ENCODE measurements at places on chromosomes 12 and 14.

DNA sequence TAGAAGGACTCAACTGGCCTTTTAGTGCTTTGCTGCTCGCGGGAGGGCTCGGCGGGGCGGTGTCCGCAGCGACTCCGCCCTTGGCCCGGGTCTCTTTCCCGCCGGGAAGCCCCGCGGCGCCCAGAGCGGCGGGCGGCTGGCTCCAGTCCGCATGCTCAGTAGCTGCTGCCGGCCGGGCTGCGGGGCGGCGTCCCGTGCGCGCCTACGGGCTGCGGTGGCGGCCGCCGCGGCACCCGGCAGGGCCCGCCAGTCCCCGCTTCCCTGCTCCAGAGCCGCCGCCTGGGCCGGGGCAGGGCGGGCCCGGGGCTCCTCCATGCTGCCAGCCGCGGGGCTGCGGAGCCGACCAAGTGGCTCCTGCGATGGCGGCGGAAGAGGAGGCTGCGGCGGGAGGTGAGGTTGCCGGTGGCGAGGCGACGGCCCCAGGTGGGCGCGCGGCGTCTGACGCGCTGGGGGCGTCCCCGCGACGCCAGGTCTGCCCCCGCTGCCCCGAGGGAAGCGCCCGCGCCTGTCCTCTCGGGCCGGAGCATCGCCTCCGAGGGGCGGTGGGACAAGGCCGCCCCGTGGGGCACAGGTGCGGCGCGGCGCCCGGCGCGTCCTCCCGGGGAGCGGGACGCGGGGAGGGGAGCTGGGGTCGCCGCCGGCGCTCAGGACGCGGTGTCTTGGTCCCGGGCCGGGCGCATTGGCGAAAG, at the start of gene BMAL2:
BMAL2 (plus strand) TSS at position 123 of the 689 bp plus-strand sequence; CDS start at position 360, 237 bp downstream.
- DNase-seq: no peak

- DNase-seq: no peak
Observed at GRCh38 chr12:129877411-129877810, 26.4 kb downstream of the TMEM132D start.

DNA sequence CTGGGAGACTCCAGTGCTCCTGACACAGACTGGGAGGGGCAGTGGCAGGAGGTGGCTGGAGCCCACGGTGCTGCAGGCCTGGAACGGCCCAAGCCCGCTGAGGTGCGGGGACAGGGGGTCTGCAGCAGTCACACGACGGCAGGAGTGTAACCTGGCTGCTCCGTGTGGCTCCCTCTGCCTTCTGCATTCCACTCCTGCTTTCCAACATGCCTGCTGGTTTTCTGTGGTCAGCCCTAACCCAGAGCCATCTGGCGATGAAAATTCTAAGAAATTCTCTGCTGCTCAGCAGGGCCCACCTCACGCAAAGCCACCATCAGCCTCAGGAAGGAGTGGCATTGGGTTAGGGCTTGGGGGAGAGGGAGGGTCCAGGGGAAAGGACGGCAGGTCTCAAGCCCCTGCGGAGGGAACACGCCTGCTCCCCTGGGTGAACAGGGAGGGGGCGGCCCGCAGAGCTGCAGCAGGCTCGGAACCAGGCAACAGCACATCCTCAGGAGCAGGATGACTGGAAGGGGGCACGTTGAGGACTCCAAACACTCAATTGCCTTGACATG, 5.0 kb upstream of the FBRSL1 start:
- DNase-seq: no peak

DNA sequence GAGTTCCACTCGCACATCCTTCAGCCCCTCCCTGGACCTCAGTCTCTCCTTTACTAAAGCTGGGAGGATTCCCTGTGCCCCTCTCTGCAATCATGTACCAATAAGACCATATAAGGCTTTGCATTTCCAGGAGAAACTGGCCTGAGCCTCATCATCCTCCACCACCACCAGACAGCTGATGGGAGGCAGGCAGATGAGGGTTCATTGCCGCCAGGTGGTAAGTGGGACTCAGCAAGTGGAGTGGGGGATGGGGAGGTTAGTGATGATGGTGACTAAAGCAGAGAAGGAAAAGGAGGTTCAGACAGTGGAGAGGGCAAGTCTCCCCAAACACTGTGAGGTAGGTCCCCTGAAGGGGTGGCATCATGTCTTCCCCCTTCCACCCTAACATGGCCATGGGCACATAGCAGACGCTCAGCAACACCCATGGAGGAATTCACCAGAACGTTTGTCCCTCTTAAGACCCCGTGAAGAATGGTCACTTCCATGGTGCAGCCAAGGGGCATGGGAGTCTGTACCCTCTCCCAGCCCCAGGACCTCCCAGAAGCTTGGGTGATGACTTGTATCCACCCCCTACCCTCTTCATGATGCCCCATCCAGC, 4.5 kb upstream of the TNFRSF1A start:
- DNase-seq: no peak

- DNase-seq: no peak
Observed at GRCh38 chr14:77338302-77338701, 17.5 kb downstream of the GSTZ1 start.

DNA sequence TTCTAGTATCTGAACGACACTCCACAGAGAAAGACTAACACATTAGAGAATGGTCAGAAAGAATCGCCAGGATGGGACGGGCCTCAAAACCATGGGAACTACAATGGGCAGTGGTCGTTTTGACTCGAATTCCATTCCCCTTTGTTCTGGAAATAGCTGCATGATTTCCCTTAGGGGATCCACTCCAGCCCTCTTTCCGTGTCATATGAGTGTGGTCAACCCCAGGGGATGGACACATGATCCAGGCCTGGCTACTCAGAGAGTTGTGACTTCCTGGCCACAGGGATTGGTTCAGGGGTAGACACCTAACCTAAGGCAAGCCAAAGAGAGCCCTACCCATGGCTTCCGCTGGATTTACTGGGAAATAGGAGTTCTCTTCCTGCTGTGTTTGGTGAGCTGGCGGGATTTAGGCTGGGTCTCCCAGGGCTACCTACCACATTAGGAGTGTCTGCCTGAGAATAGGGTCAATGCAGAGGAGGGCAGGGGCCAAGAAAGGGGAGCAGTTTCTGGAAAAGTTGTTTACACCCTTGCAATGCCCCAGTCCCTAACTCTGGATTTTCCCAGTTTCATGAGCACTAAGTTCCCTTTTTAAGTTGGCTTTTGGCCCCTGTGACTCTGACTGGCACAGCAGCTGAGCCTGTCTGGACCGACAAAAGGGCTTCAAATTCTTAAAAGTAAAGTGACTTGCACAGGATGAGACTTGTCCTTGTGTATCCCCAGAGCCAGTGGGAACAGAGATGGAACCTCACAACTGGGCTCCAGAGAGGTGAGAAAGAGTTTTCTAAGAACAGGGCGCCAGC, 28.1 kb upstream of the GPATCH2L start:
- DNase-seq: no peak

DNA sequence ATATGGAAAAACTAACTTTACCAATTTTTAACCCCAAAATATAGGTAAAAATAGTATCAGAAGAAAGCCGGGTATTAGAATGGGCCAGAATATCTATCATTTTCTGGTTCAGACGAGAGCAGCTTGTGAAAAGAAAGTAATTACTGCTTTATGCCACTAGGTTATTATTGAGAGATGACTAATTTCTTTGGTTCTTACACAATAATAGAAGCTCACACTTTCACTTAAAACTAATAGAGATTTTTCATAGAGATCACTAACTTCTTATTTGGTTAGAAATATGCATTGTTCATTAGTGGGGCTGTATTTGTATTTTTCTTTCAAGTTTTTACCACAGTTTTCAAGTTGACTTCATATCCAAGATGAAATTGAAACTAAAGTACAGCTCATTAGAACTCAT, 1241.2 kb upstream of the FLRT2 start:
- DNase-seq: no peak

- no peak for DNase-seq
Observed at GRCh38 chr12:10372559-10372958, 17.3 kb downstream of the KLRK1 start.

All from left forelimb (tissue), 1 donor.